SIG-M5 (cell line): ENCODE measurements at places on chromosomes 5 and 9.

DNA sequence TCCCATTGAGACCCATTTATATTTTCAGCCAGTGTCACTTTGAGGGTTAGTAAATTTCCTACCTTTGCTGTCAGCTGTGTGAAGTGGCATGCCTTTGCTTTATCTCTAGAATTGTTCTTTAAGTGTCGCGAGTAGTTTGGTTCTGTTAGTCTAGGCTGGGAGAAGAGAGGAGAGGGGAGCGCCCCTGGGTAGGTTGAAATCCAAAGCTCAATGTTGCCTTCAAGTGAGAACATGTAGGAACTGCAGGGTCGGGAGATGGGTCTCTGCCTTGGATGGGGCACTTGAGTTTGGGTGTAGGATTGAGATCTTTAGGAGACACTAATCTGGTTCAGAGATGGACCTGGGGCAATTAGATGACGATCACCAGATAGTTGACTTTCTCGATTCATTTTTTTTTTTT is 46.3 kb downstream of the STC2 start:
- DNase-seq, result no peak

- no peak for DNase-seq
These were observed 76.3 kb downstream of the AMBP start for GRCh38 chr9:114001794-114002261.

- DNase-seq, result no peak
These were observed 188.6 kb downstream of the FSTL4 start for GRCh38 chr5:133423618-133424282.

DNA sequence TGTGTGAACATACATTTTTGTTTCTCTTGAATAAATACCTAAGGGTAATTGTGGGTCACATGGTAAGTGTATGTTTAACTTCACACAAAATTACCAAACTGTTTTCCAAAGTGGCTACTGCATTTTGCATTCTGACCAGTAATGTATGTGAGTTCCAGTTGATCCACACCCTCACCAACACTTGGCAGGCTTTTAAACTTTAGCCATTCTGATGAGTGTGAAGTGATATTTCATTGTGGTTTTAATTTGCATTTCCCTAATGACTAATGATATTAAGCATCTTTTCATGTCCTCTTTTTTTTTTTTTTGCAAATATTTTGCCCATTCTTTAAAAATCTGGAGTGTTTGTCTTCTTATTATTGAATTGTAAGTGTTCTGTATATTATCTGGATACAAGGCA is 53.5 kb upstream of the MAST4 start:
- no peak for DNase-seq

DNA sequence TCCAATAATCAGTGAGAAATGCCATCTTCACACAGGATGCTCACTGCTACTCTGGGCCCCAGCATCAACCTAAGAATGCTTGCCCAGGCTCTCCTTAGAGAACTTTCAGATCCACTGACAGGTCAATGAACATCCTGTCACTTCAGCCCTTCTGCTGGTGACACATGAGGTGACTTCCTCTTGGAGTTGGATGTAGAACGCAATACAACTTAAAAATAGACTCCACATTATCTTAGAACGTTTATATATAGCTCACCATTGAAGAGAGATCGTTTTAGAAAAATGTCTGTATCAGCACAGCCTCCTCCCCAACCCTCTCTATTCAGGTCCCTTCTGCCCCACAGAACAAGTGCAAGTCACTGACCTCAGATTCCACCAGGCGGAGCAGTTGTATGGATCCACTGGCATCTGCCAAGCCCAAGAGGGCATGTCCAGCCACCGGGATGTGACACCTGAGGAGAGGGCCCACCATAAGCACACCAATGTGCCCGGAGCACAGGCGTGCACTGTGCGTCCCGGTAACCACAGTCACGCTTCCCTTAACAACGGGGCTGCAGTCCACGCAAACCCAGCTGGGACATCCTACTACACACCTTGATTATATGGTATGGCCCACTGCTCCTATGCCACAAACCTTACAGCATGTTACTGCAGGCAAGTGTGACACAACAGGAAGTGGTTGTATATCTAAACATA is 2.9 kb downstream of the DPH7 start:
- DNase-seq, result no peak
